Activated CD4-positive, alpha-beta T cell treated with anti-CD3 and anti-CD28 coated beads, Interleukin-2, amount 50 U/mL, for 4 hours (primary cell): ENCODE measurements at places on chromosomes 6 and 20.

DNA sequence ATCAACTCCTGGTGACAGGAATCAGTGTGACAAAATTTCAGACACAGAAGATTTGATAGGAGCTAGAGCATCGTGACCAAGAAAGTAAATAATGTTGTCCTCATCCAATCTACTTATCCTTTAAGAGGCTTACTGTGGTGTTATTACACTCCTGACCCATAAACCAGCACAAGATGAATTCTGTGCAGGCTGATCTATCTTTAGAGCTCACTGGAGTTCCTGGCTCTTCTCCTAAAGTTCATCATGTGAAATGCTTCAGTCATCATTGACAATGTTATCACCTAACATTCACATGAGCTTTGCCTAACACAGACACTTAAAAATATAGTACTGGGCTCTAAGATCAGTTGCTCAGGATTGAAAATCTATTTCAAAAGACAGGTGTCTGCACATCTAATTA is 271.0 kb upstream of the HSF2 start:
- no peak for DNase-seq

DNA sequence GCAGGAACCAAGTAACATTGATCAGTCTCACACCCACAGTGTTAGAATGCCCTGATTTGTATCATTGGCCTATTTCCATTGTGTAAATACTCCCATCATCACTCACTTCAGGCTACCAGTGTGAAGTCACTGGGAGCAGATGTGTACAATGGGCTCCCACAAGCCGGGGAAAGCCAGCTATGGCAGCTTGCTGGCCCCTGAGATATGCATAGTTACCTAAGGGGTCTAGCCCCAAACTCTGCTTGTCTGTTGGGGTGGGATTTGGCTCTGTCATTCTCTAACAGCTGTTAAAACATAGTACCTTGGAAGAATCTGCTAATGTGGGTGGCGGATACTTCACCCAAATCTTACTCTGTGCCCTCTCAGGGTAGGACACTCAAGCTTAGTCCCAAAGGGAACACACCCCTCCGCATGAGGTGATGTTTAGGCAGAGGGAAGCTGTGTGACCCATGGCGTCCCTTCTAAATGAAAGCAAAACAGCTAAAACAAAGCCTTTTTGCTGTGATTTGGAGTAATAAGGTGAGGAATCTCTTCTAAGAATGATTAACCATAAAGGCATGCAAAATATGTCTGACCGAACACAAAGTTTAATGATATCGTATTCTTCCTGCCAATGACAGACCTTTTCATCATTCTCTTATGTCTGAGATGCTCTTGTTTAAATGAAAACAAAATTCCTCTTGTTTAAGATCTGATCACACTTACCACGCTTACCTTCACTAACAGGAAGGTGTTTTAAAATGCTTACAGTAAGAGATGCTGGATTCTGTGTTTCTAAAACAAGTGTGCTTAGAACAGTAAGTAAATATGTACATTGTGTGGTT is 45.9 kb upstream of the PXDC1 start:
- no peak for DNase-seq

DNA sequence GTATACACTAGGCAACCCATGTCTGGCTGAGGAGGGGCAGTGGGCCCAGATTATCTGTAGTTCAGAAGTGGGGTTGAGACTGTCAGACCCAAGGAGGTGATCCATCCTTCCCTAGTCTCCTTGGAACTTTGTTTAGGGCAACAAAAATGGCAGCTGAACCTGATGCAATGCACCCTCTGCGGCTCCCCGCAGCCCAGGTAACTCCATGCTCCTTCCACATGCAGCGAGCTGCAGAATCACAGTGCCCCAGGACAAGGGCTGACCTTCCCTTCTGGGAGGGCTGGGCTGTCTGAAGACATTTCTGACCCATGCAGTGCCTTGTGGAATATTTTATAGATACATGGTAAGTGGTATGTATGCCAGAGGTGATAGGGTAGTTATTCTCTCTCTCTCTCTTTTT is 29.4 kb downstream of the NR2E1 start:
- DNase-seq = no peak

- DNase-seq = no peak
Observed at GRCh38 chr20:56685879-56686278, 56.8 kb downstream of the TFAP2C start.

DNA sequence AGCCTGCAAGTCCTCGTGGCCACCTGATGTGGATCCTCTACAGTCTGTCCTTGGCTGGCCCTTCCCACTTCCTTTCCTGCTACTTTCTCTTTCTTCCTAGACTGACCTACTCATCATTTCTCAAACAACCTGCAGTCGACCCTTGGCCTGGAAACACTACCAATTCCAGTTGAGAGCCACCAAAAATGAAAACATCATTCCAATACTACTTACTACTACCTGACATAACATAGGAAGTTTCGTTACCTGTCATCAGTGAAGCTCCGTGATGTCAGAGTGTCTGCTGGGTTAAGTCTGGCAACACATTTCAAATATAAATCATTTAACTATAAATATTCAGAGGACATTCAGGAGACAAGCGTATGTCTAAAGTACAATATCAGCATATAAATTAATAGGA is 13.8 kb downstream of the GZF1 start:
- DNase-seq = no peak

DNA sequence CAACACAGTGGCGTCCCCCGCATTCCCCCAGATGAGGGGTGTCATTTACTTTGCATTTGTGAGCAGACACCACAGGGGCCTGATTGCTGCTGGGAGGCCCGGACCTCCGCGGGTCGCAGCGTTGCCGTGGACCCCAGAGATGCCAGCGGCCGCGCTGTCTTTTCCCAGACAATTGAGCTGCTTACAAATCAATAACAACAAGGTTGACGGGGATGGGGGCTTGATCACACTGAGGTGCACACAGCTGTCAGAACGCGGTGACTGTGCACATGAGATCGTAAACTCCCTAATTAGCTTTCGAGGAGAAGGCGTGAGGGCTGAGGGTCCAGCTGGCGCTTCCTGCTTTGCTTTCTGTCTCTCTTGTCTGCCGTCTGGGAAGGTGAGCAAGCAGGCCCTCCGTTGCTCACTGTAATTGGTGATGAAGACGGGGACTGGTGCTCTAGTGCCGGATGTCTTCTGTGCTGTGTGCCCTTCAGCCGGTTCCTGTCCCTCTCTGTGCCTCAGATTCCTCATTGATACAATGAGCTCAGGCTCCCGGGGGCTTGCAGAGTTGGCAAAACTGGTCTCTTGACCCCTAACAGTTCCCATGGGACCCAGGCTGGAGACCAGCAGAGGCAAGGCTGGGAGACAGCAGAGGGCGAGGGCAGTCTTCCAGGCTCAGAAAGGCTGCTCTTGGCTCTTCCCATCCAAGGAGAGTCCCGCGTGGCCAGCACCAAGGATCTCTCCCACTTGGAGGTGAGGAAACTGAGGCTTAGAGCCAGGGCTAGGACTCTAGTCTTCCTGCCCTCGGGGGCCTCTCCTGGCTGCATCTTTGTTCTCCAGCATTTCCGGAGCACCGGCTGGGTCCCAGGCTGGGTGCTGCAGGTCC is 126.0 kb upstream of the PMEPA1 start:
- no peak for DNase-seq

GRCh38 chr6:145141572-145141971 is 593.7 kb downstream of the EPM2A start:
- DNase-seq = no peak

GRCh38 chr6:34148631-34149451 is 3.0 kb upstream of the GRM4 start:
- no peak for DNase-seq

DNA sequence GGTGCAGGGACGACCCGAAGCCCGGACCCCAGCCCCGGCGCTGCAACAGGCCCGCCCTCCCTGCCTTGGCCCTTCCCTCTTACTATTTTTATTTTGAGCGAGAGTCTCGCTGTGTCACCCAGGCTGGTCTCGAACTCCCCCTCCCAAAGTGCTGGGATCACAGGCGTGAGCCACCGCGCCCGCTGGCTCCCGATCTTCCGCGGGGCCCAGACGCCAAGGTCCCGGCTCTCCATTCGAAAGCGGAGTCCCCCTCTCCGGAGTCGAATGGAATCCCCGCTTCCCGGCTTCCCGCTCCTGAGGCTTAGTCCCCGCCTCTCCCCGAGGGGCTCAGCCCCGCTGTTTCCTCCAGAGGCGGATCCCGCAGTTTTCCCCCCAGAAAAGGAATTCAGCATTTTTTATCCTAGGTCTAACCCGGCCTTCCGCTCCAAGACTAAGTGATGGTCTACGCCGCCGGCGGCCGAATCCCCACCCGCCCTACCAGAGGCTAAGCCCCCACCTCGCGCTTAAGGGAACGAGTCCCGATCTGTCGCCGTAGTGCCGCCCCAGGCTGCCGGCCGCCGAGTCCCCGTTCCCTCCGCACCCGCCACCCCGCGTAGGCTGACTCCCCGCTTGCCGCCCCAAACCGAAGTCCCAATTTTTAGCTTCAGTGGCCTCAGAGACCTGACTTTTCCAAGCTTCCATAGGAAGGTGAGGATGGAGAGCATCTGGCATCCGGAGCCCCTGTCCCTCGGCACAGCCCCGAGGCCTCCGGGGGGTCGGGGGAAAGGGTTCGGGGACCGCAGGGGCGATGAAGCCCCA is 11.5 kb upstream of the TMC2 start:
- peak; percentile 24 for DNase-seq

- no peak for DNase-seq
Observed at GRCh38 chr6:166551754-166552495, 34.6 kb downstream of the RAMACL start.

DNA sequence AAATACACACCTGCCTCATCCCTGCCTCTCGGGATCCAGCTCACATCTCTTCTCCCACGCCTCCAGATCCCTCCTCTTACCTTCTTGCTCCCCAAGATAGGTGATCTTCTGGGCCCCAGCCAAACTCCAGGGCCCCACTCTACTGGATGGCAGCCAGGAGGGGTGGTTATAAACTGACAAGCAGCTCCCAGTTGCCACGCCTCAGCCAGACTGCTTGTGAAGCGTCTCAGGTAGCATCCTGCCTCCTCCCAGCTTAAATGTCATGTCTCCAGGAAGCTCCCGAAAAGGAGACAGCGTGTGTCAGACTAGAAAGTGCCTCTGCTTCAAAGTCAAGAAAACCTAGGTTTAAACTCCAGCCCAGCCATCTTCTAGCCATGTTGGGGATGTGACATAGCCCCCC is 114.1 kb downstream of the LRFN2 start:
- no peak for DNase-seq

GRCh38 chr20:13105864-13106457 is 97.2 kb downstream of the SPTLC3 start:
- no peak for DNase-seq

DNA sequence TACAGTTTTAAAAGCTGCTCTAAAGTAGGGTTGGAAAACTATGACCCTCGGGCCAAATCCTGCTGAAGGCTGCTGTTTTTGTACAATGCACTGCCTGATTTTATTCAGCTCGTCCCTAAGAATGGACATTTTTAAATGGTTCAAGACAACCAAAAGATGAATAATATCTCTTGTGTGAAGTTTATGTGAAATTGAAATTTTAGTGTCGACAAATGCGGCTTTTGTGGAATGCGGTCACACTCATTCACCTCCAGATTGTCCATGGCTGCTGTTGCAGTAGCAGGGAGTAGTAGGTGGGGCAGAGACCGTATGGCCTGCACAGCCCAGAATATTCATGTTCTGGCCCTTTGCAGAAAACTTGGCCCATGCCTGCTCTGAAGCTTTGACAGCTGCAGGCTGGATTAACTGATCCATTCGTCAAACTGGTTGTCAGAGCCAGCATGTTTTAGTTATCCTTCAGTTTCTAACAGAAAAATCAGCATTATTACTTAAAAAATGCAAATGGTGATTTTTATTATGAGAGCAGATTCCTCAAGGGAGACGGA is 91.6 kb downstream of the PSMG4 start:
- no peak for DNase-seq

DNA sequence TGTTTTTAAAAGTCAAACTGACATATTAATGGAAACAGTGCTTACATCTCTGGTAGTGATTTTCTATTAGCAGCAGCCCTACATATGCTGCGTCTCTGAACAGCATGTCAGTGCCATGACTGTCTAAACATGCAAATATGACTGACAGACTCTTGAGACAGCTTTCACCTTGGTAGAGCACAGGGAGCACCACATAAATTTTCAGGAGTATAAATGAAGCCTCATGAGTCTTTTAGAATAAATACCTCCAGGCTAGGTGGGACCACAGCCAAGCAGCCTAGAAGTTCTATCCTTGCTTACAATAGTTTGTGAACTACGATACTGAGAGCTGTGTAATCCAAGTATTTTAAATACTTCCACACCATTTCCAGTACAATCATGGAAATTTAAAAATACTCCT is 410.7 kb upstream of the RUNX2 start:
- DNase-seq = no peak

- no peak for DNase-seq
Observed at GRCh38 chr6:36821581-36822335, 17.5 kb downstream of the CPNE5 start.

DNA sequence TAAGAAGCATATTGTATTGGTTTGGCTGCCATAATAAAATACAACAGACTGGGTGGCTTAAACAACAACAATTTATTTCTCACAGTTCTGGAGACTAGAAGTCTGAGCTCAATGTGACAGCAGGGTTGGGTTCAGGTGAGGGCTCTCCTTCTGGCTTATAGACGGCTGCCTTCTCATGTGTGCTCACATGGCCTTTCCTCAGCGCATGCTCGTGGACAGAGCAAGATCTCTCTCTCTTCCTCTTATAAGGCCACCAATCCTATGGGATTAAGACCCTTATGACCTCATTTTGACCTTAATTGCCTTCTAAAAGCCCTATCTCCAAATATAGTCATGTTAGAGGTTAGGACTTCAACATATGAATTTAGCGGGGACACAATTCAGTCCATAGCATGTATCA is 32.4 kb upstream of the GFOD1 start:
- no peak for DNase-seq

- no peak for DNase-seq
Observed at GRCh38 chr6:49072146-49072545, 390.9 kb downstream of the MMUT start.

DNA sequence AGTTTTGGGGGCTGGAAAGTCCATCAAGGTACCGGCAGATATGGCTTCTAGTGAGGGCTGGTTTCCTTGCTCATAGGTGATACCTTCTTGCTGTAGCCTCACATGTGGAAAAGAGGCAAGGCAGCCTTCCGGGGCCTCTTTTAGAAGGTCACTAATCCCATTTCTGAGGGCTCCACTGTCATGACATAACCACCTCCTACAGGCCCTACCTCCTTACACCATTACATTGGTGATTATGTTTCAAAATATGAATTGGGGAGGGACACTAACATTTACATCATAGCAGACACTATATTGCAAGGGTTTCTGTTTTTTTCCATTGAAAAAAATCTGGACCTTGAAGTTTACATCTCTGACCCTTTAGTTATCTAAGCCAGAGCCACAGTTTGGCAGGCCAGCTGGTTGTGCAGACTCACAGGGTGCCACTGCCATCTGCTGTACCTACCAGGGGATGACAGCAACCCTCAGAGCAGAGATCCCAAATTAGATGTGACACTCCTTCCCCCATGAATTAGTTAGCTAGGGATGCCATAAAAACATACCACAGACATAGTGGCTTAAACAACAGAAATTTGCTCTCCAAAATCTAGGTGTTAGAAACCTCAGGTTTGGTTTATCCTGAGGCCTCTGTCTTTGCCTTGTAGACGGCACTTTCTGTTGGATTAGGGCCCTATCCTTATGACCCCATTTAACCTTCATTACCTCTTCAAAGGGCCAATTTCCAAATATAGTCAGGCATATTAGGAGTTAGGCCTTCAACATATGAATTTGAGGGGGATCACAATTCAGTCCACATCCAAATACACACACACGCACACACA is 166.4 kb upstream of the RNF217 start:
- DNase-seq = no peak

- no peak for DNase-seq
Observed at GRCh38 chr6:44569931-44570385, 182.5 kb downstream of the CDC5L start.

GRCh38 chr6:157075549-157076450 is 247.5 kb downstream of the TMEM242 start:
- DNase-seq = no peak
